ENCODE measurements at places on chromosomes 13 and 19.

- DNase-seq: peak; percentile 62
These were observed 12.9 kb downstream of the SPC24 start for GRCh38 chr19:11142528-11143171.

- peak; percentile 69 for DNase-seq
These were observed at the start of gene ARHGEF7 for GRCh38 chr13:111115061-111115964. TSS of gene ARHGEF7 (plus strand) at chr13:111115310. CDS start at chr13:111115527, 217 bp downstream.

- no peak for DNase-seq
These were observed 65.0 kb downstream of the DGKH start for GRCh38 chr13:42113478-42113877.

DNA sequence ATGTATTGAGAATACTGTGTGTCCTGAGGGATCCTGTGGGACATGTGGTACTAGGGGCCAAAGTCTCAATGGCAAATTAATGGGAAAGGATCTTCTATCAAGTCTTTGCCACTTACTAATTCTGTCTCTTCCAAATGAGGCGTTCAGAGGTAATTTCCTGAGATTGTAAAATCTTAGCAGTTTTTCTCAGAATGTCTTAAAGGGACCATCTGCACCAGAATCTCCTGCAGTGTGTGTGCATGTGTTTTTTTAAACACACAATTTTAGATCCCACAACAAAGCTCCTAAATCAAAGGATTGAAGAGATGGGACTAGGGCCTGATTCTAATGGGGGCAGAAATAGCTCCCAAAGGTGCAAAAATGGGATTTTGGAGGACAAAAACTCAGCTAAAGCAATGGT is 78.2 kb downstream of the MYO16 start:
- no peak for DNase-seq

- DNase-seq: no peak
These were observed 207.4 kb downstream of the DCT start for GRCh38 chr13:94272038-94272437.

GRCh38 chr13:66345971-66346370 is 884.2 kb downstream of the PCDH9 start:
- DNase-seq: no peak

Measured in GM23338 (cell line).